Stimulated activated CD8-positive, alpha-beta memory T cell treated with anti-CD3 and anti-CD28 coated beads, Interleukin-15, amount 100 ng/mL, for 4 hours (primary cell): ENCODE measurements at places on chromosomes 4 and X.

DNA sequence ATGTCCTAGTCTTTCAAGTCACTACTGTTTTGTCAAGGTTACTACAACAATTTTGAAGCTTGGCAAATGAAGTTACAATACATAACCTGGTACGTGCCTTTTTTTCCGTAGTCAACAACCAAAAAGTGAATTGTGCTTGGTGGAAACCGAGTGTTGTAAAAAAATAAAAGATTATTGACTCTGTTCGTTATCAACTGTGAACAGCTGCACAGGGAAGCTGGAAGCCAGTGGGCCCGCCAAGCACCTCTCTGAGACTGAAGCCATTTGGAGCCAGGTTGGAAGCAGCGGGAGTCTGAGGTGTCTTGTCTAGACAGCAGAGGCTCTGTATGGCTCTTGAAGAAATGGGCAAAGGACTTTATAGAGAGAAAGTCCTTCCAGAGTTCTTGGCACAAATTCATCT, 119.0 kb downstream of the GALNTL6 start:
- DNase-seq: no peak

DNA sequence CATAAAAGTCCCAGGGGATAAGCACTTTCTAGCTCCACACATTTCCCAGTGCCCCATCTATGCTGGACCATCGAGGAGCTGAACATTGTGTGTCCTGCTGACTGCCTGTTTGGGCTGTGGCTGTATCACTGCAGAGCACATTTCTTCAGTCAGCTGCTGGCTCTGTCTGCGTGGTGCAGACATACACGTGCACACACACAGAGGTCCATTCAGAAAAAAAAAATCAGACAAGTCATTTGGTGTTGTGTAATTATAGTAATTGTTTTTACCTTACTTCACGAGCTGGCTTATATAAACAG, 1.1 kb upstream of the PDLIM3 start:
- no peak for DNase-seq

GRCh38 chr4:8706216-8707044, 113.9 kb downstream of the CPZ start:
- DNase-seq: no peak

GRCh38 chrX:38985375-38985774, 184.1 kb downstream of the MID1IP1 start:
- DNase-seq: no peak

- DNase-seq: no peak
Observed at GRCh38 chr4:184010696-184011095, 105.6 kb downstream of the STOX2 start.

GRCh38 chr4:151865744-151866591, 105.2 kb upstream of the GATB start:
- DNase-seq: no peak

GRCh38 chrX:38332505-38332904, 5.2 kb upstream of the RPGR start:
- DNase-seq: no peak

DNA sequence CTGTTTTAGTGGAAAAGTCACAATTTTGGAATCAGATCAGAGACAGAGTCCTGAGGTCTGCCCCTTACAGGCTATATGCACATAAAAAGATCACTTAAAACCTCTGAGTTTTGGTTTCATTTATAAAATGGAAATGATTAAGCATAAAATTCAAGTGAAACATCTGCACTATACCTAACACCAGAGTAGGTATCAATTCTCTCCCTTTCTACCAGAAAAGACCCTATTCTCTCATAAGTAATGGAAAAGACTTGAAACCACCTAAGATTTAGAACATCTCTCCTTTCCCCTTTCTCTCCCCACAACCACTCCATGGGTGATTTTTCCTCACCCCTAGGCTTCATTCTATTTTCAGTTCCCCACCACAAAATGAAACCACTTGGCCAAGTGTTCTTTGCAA, 907 bp downstream of the LHFPL1 start:
- DNase-seq: no peak

GRCh38 chrX:37779857-37780256, at the start of gene CYBB:
TSS of gene CYBB (plus strand) at chrX:37780059. CDS start at chrX:37780078, 19 bp downstream.
- no peak for DNase-seq

DNA sequence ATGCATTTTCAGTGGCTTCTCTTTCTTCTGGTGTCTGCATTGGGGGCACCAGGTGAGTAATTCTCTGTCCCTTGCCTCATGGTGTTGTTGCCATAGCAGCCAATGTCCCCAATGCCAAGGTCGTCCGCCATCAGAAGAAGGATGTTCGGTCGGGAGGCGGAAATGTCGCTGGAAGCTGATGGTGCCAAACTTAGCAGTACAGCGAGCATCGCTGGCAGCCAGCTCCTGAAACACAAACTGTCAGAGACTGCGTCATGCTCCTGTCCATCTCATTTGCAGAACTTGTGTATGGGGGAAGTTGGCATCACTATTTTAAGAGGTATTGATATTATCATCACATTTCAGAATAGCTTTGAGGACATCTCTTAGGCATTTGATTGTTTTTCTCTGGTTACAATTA, 29.1 kb upstream of the ARSD start:
- DNase-seq: no peak

DNA sequence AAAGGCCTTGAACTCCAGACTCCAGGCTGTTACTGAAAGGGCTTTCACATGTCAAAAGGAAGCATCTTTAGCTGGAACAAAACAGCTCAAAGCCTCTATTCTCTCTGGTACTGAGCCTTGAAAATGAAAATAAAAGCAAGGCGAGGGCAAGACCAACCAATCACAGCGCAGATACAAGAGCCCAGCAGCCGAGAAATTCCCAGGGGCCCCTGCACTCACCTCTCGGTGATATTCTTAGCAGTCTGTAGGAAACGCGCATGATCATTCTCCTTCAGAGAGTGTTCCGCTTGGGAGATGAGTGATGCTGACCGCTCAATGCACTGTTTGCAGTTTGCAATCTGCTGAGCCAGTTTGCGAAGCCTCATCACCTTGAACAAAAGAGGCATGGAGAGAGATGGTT, 138.1 kb downstream of the MID1 start:
- no peak for DNase-seq

- DNase-seq: no peak
Observed at GRCh38 chr4:107725281-107725859, 5.3 kb upstream of the PAPSS1 start.

DNA sequence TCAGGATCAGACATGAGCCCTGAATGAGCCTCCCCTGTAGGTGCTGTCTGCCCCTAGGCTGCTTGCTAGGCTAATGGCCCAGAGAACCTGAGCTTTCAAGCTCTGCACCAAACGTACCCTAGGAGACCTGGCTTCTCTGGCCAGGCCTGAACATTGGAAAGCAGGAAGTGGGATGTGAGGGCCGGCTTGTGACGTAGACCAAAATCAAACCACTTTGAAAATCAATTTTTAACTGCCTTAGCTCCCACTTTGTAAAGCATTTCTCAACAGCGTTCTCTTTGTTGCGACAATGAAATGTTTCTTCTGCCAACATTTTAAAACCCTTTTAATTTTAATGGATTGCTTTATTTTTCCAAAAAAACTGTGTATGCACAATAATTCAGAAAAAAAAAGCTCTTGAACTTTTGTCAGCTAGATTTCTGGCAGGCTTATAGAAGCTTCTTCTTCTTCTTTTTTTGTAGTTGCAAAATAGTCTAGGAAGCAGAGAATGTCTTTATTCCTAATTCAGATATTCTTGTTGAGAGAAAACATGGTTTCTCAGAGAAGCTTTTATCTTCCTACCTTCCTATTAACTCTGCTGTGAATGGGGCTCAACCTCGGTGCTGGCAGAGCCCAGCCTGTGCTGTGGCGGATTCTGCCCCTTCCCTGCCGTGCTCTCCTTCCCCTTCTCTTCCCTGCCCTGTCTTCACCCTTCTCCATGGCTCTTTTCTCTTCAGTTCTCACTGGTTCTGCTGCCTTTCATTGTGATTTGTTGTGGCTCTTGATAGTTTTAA, 145.2 kb upstream of the SFRP2 start:
- no peak for DNase-seq

GRCh38 chrX:123878252-123878721, 18.4 kb downstream of the XIAP start:
- DNase-seq: no peak
